ENCODE measurements at places on chromosomes 7 and 10. TPM values are rescaled to one million over a fixed set of nuclear protein-coding genes. Genes with fewer than 3 reads are reported as not detected.

- DNase-seq: no peak
These were observed 18.3 kb downstream of the CREB5 start for GRCh38 chr7:28430616-28431015.

GRCh38 chr10:98513704-98514103 lies 67.0 kb upstream of the HPS1 start:
- no peak for DNase-seq

DNA sequence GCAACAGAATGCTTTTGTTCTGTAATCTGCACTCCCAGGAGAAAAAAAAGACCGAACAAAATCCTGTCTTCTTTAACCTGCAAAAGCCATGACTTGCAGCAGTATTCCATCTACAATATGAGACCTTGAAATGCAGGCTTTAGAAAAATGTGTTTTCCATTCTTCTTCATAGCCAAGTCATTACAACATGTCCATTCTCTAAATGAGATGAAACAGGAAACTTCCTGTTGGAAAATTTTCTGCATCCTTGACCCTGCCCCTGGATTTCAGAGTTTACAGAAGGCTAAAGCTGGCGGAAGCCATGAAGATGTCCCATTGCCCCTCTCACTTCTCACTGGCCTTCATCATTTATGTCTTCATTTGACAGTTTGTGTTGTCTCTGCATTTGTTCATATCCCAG lies 546.4 kb downstream of the TNS3 start:
- DNase-seq: no peak

DNA sequence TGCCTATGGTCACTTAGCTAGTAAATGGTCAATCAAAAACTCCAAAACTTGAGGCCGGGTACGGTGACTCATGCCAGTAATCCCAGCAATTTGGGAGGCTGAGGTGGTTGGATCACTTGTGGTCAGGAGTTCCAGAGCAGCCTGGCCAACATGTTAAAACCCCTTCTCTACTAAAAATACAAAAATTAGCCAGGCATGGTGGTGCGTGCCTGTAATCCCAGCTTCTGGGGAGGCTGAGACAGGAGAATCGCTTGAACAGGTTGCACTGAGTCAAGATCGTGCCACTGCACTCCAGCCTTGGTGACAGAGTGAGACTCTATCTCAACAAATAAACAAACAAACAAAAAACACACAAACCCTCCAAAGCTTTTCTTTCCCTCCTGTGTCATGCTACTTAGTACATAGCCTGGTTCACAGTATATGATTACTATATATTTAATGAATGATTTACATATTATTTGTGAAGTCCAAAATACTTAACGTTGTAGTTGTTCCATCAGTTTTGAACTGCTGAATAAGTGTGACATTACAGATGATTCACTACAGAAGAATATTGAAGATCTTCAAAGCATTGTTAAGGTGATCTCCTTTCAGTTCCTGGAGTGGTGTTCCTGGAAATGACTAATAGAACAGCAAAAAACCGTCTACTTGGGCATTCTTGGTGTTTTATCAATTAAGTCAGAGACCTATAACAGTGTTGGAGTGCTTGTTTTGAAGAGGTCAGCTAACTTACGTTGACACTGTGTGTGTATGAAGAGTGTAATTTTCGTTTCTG lies 72.9 kb downstream of the ADK start:
- no peak for DNase-seq

- DNase-seq: no peak
These were observed 185.5 kb downstream of the ZMYND11 start for GRCh38 chr10:320771-321170.

DNA sequence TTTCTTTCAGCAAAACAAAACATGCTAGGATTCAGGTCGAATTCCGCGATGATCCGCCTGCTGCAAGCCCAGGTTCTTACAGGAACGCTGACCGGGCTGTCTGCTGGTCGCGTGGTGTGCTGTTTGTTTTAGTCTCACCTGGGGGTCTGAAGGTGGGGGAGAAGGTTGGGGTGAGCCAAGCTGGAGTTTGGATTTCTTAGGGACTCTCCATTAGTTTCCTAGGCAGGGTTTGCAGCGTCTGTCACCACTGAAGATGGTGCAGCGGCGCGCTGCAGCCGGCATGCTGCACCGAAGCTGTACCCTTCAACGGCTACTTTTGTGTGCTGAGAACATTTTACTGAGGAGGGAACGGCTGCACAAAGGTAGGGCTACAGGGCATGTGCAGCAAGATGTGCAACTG lies 48.7 kb downstream of the GCC1 start:
- DNase-seq: peak; percentile 46

- no peak for DNase-seq
These were observed 23.5 kb upstream of the UTF1 start for GRCh38 chr10:133206356-133207040.

CCDC3 gene
- total RNA-seq: 50.8 TPM

Measured in dorsolateral prefrontal cortex (tissue), 122 donors.